HFFc6 (cell line): ENCODE measurements at places on chromosomes 5 and 9. TPM values are rescaled to one million over a fixed set of nuclear protein-coding genes. Genes with fewer than 3 reads are reported as not detected.

Gene GOLPH3
- total RNA-seq: 89.9 and 93.5 TPM in 2 replicates

Gene HNRNPAB
- 154 to 213 TPM (median 197 TPM) in 3 replicates for total RNA-seq

Gene TSTD2
- 7.0 and 8.9 TPM in 2 replicates for total RNA-seq

Gene PCDHAC1
- not detected in 3 replicates for total RNA-seq

Gene CD274
- total RNA-seq: 12.2 to 20.5 TPM (median 12.9 TPM) in 3 replicates
